ENCODE measurements at places on chromosomes 1 and 21.

- no peak for DNase-seq
Observed at GRCh38 chr1:111484391-111485026, 10.7 kb downstream of the C1orf162 start.

DNA sequence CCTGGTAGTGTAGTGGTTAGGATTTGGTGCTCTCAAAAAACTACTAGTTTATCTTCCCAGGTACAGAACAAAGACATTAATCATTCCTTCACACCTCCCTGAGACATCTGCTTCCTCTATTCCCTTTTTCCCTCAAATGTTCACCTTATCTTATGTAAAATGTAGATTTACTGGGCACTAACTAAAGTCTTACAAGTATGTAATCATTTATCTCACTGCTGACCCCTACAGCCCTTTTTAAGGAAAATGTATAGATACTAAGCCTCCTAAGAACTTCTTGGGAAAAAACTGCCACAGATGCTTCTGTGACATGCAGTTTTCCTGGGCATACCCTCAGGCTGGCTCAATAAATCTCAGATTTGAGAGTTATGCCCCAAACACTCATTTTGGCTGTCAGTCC is 50.8 kb upstream of the NEK7 start:
- no peak for DNase-seq

DNA sequence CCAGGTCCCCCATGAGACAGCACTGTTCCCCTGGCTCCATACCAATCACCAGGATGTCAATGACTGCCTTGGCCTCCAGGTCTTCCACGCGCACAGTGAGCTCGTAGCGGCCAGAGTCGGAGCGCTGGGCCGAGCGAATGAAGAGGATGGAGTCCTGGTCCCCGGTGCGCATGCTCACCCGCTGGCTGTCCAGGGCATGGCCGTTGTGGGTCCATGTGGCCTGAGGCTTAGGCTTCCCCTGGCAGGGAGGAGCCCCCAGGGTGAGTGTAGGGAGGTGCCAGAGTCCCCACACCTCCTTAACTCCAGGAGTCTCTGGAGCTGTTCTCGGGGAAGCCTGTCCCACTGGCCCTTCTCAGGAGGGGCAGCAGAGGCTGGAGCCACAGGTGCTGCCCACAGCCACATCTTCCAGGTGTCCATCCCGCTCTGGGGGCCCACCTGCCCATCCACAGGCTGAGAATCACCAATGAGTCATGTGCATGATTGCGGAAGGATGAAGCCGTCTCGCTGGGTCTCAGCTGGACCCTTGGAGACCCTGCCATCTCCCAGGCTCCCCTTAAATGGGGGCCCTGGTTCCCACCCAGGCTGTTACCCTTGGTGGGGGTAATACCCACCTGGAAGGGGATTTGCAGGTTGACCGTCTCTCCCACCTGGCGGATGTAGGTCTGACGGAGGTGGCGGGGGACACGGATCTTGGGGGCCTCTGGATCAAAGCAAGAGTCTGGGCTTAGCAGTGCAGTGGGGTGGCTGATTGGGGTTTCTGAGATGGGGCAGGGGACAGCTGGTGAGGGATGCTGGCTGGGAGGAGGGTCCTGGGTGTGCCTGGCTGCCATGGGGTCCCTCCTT is 4.1 kb downstream of the MYBPH start:
- DNase-seq, result no peak

GRCh38 chr1:70415882-70416281 is 4.8 kb downstream of the CTH start:
- no peak for DNase-seq

DNA sequence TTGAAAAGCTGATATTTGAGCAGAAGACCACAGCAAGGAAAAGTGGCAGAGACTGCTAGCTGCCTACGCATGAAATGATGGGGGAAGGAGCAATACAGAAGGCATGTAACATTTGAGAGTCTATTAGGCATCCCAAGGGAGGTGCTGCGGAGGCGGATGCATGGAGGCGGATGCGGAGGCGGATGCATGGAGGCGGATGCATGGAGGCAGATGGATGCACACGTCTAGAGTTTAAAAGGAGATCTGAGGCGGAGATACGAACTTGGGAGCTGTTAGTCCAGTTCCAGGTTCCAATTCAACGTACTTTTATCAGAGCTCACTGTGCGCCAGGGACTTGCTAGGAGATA is 744 bp upstream of the DDX20 start:
- no peak for DNase-seq

- no peak for DNase-seq
Observed at GRCh38 chr21:41166884-41167283, 1.1 kb upstream of the BACE2 start.

DNA sequence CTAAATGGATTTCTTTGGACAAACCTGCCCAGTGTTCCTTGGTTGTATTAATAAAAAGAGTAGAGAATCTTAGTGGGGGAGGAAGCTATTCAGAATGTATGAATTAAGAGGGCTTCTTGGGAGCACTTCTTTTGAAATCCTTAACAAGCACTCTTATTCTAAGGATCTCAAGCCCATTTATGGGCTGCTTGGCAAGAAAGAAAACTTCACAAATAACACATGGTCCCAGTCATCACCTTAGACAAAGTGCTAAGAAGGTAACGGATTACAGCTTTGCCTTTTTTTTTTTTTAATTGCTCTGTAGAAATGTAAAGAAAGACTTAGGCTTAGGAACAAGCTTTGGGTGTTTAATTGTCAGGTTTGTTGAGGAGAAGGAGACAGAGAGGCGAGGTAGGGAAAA is 76.6 kb upstream of the IPO9 start:
- no peak for DNase-seq

DNA sequence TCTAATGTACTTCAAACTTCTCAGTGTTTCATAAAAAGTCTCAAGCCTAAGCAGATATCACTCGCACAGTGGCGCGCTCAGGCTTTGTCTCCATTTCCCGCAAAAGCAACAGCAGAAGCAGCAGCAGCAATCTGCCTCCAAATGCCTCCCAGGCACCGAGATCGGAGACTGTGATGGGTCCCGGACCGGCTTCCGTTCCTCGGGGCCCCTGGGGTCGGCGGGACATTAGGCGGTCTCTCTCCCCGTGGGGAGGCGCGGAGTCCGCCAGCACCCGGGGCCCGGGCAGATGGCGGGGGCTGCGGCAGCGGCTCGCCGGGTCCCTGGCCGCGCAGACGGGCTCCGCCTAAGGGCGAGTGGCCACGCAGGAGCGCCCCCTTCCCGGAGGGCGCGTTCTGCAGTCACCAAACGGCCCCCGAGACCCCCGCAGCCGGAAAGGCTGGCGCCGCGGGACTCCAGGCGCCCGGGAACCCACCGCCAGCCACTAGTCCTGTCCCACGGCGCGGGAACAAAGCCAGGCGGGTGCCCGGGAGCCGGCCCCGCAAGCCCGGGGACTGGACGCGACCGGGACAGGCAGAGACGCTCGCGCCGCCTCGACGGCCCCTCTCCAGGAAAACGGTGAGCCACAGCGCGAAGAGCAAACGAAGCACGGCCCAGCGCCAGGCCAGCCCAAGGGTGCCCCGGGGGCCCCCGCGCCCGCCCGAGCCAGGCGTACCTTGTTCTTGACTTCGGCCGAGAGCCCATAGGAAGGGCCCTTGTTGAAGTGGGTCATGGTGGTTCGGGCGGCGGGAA is 590 bp downstream of the CNN3 start:
- DNase-seq, result peak; percentile 7

- DNase-seq, result no peak
Observed at GRCh38 chr21:36917471-36918158, 48.9 kb downstream of the HLCS start.

GRCh38 chr1:153532769-153533599 is 2.8 kb downstream of the S100A6 start:
- DNase-seq, result peak; percentile 82

DNA sequence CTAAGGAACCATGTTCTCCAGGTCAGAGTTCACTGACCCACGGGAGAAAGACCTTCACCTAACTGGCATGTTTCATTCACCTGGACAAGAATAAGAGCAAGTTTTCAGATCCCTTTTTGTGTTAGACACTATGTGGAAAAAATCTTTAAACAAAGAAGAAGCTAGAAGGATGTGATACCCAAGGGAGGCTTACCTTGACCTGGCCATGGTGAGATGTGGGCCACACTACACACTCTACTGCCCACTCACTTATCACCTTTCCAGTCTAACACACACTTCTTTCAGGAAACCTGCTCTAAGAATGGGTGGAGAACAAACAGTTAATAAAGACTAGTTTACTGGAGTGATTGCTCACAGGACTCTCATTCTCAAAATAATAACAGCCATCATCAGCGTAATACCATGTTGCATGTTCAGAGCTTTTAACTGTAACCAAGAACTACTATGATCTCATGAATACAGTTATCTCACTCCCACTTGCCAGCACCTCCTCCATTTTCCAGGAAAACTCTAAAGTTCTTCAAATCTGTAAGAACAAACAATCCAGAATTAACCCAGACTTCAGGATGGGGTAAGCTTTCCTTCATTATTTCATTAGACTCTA is 1.4 kb downstream of the RGS8 start:
- DNase-seq, result no peak

DNA sequence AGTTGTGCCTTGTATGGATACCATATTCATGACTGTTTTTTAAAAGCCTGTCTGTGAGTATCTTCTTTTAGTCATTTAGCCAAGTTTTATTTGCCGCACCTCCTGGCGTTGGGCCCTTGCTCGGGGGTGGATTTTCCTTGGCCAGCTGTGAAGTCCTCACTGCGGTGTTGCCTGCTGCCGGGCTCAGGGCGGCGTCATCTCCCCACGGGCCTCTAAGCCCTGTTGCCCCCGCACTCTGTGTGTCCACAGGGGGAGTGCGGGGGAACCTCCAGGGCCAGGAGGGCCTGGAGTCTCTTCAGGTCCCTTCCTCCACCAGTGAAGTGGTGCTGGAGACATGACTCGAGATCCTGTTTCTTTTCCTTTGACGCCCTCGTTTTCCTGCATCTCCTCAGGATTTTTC is 65.8 kb upstream of the DIP2A start:
- no peak for DNase-seq

DNA sequence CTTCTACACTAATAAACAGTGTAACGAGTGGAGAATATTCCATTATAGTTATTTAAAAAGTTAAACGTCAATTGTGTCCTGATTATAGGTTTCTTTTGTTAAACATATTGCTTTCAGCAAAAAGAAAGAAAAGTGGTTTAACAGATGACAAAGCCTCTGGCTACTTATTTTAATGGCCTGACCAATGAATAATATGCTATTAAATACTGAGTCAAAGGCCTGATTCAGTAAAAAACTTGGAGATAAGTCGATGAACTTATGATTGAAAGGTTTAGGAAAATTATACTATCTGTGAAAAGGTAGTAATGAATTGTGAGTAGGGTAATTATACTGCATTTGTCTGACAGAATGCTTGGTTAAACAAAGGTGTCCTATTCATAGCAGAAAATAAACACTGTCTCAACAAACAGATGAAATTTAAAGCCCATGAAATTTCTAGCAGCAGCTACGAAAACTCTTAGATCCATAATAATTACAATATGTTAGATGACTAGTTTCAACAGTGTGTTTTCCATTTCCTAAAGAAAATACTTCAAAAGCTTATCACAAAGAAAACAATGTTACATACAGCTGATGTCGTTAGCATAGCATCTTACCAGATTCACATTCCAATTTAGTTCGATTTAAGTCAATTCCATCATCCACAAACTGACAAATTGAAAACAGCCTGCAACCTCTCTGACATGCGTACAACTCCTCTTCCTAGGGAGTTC is 6.2 kb downstream of the TMEM59 start:
- DNase-seq, result no peak

GRCh38 chr1:241702442-241703373 is 50.6 kb downstream of the WDR64 start:
- no peak for DNase-seq

DNA sequence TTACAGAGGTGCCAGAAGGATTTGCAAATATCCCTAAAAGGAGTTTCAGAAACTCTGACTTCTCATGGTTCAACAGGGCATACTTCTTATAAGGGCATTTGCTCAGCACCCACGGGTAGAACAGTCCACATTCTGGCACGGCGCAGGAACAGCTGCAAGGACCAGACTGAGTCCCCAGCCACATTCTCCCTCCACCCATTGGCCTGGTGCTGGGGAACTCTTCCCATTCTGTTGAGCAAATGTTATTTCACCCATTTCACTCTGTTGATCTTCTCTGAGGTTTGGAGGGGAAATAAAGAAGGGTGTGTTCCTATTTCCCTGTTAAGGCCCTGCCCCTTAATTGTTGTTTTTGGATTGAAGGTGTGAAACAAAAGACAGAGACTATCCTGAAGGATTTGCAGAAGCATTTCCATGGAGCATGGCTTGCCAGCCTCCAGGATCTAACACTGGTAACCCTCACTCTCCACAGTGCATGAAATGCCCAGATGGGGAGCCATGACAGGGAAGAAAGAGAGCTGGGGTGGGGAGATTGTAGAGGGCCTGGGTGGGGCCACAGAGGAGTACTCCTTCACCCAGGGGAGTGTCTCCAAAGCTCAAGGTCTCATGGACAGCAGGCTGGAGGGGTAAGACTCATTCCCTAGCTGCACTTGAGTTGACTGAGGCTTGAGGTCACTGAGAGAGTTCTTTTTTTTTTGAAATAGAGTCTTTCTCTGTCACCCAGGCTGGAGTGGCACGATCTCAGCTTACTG is 35.0 kb downstream of the INAVA start:
- DNase-seq, result no peak

GRCh38 chr1:218164111-218164929 is 120.8 kb upstream of the RRP15 start:
- DNase-seq, result no peak

DNA sequence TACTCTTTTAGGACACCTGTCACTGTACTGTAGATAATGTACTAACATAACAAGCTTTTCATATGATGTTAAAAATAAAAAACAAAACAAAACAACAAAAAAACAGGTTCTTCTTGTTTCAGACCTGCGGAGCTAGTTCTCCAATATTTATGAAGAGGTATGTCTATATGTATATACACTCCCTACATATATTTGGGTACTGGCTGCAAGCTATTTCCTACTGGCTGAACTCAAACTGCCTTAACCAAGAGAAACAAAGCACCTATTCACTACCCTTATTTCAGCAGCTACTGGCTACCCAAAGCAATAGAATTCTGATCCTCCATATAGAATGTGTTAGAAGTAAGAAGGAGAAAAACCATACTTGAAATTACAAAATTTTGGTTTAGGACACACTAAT is 73.5 kb downstream of the ABL2 start:
- DNase-seq, result no peak

DNA sequence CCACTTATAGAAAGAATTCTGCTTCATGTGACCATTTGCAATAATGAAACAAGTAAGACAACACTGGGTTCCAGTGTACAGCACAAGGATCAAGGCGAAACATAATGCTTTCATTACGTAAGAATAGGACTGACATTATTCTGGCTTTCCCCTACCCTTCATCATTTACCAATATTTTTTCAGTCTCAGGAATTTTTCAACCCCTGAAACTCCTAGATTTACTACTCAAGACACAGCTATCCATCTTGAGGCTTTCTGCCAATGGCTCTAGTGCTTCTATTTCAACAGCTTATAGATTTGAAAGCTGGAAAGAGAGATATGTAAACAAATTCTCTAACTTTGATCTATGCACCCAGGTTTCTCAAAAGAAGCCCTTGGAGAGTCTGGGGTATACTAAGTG is 48.4 kb downstream of the WLS start:
- DNase-seq, result no peak
